Activated CD8-positive, alpha-beta memory T cell treated with anti-CD3 and anti-CD28 coated beads for 48 hours (primary cell): ENCODE measurements at places on chromosomes 6 and 20.

- no peak for DNase-seq
Measured at GRCh38 chr6:20013066-20013861, 176.1 kb downstream of the ID4 start.

DNA sequence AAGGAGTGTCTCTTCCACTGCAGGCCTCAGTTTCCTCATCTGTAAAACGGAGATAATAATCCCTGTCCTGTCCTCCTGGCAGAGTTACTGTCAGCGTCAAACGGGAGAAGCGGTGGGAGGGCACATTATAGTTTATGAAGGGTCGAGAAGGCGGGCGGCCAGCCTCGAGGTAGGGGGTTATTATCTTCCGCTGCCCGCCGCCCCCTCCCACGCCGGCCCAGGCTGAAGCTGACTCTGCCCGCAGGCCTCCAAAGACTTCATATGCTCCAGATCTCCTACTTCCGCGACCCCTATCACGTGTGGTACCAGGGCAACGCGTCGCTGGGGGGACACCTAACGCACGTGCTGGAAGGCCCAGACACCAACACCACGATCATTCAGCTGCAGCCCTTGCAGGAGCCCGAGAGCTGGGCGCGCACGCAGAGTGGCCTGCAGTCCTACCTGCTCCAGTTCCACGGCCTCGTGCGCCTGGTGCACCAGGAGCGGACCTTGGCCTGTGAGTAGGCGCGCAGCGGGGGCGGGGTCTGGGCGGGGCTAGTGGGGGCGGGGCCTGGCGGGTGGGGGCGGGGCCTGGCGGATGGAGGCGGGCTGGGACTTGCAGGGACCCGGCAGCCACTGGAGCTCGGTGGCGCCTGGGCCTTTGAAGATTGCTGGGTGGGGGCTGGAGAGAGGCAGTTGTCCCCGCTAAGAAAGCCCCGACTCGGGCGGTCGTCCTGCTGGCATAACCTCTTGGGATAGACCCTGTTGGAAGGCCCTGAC, 2.8 kb downstream of the PROCR start:
- DNase-seq, result no peak

DNA sequence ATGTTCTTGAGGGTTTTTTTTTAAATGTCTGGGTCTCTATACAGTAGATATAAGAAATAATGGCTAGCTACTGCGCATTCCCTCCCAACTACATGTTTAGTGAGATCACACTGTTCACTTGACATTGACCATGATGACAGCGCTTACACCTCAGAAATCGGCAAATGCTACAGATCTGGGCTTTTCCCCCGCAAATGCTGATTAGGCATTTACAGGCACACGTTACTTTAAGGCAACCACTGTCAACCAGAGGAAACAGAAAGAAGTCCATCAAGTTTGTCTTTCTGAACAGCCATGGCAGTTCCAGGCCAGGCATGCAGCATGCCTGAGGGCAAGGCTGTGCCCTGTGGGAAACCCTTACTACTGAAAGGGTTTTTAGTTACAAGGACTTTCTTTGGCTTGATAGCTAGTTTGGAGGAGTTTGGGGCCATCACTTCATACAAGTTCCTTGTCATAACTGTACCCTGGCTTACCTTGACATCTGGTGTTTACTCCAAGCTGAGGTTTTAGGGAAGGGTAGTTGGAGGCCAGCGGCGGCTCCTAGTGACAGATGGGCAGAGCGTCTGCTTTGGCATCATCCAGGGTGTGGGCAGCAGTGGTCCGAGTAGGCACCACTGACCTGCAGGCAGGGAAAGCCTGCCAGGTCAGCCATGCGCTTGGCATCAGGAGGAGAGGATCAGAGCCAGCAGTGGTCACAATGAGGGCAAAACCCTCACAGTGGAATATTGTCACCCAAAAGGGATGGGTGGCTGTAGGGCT, 43.0 kb downstream of the CFAP61 start:
- DNase-seq, result no peak

DNA sequence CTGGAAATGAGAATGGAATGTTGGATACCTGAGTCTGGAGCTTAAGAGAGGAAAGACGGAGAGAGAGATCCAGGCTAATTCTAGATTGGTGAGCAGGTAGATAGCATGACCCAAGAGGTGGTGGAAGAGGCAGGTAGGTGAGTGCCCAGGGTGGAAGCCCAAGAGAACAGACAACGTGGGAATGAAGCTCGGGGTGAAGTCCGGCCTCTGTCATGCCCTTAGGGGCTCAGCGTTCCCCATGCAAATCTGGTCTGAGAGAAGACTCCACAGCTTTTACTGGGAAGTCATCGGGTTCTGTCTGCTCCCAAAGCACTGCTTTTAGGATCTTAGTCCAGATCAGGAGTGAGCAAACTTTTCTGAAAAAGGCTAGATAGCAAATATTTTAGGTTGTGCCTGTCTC, 3.6 kb downstream of the NELFCD start:
- no peak for DNase-seq

- DNase-seq, result no peak
Measured at GRCh38 chr6:161434921-161435747, 161.3 kb upstream of the AGPAT4 start.

DNA sequence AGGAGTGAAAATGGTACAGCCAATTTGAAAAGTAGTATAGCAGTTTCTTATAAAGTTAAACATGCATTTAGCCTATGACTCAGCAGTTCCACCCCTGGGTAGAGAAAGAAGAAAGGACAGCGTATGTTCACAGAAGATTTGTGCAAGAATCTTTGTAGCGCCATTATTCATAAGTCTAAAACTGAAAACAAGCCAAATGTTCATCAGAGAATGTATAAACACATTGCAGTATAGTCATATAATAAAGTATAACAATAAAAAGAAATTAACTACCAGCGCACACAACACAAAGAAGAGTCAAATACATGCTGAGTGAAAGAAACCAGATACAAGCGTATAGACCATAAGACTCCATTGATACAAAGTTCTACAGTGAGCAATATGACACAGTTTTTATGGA, 294.0 kb downstream of the SAMD5 start:
- no peak for DNase-seq

DNA sequence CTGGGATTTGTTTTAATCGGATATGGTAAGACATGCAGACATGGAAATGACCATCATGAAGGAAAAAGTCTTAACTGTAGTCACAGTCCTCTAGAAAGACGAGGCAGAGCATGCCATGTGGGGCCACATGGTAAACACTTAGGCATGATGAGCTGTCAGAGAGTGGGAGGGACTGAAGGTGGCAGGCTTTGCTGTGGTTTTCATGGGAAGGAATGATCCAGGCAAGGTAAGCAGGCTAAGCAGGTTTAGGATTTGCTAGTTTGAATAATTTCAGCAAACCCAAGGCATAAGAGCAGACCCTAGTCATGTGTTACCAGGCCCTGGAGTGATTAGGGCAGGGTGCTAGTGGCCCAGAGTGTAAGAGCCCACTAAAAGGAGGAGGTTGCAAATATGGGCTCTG, 47.2 kb upstream of the STMND1 start:
- no peak for DNase-seq

DNA sequence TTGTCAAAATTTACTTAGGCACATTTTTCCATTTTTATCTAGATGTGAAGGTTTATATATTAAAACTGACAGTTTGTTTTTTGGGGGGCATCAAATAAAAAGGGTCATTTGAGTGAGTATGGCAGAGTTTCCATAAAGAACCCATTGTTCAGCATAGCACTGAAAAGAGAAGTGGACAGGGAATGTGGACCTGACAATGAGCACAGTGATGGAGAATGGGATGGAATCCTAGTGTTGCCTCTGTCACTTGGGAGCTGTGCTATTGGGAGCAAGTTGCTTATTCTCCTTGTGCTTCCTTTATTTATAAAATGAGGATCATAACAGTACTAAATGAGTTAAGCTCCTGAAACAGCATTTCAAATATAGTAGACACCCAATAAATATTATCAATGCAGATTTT, 130.7 kb upstream of the SIM1 start:
- no peak for DNase-seq

DNA sequence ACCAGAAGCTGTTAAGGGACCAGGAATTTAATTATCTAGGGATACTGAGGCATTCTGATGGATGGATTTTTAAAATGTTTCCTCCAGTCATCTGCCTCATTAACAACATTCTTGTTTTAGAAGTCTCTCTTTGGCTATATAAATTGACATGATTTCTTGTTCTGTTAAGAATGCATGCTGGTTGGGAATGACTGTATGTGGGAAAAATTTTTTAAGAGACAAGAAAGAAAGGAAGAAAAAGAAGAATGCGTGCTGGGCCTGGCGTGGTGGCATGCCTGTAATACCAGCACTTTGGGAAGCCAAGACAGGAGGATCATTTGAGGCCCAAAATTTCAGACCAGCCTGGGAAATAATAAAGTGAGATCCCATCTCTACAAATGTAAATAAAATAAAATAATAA, 203.6 kb downstream of the GJA1 start:
- DNase-seq, result no peak

DNA sequence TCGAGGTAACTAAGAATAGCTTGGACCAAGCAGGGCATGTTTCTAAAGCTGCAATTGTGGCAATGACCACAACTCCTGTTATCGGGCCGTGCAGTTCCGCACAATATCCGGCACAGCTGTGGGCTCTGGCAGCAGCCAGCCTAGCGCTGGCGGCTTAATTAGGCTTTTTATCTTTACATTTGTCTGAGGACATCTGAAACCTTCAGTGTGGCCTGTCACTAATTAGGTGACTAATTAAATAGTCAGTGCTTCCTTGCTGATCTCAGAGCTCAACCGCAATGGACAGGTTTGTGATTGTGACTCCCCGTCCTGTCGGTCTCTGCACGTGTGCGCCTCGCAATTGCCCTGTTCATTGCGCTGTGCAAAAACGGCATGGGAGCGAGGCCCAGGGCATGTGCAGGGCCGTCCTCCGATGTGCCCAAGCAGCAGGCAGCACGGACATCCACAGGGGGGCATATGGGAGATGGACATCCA, 134.8 kb upstream of the INSM1 start:
- no peak for DNase-seq

GRCh38 chr6:170529839-170530469, 23.2 kb downstream of the PSMB1 start:
- DNase-seq, result no peak

DNA sequence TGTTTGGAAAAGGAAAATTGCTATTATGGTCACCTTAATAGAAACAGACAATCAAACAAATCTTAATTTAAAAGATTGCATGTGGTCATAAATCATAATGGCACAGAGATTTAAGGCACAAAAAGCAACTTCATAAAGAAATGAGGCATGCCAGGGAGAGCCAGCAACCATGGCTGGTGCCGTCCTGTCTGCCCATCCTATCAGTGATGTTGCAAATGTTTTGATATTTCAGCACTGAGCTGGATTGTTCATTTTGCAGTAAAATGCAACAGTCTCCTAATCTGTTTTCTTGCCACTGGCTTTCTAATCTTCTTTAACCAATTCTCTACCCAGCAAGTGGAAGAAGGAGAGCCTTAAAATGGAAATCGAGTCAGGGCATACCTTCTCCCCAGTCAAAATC, 249.8 kb downstream of the SAMD5 start:
- no peak for DNase-seq

DNA sequence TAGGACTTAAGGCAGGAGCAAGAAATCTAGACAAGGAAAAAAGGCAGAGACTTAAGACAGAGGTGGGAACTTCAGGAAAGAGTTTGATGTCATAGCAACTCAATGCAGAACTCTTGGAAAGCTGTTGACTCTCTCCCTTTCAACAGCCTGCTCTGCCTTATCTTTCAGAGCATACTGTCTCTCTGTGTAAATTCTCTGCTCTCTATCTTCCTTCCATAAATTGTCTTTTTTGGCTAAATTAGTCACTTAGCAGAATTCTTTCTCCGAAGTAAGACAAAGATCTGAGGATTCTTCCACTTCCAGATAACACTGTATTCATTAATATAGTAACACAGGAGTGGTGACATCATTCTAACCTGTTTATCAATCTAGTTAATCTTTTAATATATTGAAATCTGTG, 80.2 kb downstream of the PLG start:
- DNase-seq, result no peak

- DNase-seq, result no peak
Measured at GRCh38 chr6:4794140-4794707, 18.0 kb downstream of the CDYL start.

- DNase-seq, result no peak
Measured at GRCh38 chr6:138545621-138545980, 46.3 kb upstream of the NHSL1 start.

DNA sequence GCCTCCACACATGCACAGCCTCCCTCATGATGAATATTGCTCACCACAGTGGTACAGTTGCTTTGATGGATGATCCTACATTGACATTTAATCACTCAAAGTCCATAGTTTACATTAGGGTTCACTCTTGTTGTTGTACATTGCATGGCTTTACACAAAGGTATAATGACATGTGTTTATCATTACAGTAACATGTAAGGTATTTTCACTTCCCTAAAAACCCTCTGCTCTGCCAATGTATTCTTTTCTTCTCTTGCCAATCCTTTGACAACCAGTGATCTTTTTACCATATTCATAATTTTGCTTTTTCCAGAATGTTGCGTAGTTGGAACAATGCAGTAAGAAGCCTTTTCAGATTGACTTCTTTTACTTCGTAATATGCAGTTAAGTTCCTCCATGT, 166.6 kb upstream of the KHDRBS2 start:
- no peak for DNase-seq

- no peak for DNase-seq
Measured at GRCh38 chr20:40393197-40394079, 295.6 kb downstream of the MAFB start.
